ENCODE measurements at places on chromosomes 12 and 14.
A peak's percentile ranks its signal among the peaks of the same experiment; 100 is the strongest.

DNA sequence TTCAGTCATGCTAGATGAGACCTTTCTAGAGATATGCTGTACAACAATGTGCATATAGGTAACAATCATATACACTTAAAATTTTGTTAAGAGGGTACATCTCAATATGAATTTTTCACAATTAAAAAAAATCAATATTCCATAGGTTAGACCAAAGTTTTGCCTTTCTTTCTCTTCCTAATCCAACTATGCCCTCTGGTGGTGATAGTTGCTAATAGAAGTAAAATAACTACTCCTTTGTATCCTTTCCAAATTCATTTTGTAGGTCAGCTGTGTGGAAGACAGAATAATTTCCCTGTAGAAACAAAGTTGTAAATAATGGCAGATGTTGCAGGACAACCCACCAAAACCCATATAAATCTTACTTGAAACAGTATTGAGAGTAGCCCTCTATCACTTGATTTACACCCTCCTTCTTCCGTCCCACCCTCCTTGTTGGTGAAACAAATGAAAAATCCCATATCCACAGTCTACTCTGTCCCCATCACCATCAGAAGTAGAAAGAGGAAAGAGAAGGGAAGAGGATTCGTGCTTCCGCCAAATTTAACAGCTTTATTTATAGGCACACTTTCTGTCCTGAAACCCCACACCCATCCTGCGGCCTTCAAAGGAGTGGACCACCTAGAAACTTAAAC is 34.2 kb upstream of the KICS2 start:
- no peak for DNase-seq

GRCh38 chr14:103628221-103628683 is 759 bp upstream of the KLC1 start:
- no peak for DNase-seq

DNA sequence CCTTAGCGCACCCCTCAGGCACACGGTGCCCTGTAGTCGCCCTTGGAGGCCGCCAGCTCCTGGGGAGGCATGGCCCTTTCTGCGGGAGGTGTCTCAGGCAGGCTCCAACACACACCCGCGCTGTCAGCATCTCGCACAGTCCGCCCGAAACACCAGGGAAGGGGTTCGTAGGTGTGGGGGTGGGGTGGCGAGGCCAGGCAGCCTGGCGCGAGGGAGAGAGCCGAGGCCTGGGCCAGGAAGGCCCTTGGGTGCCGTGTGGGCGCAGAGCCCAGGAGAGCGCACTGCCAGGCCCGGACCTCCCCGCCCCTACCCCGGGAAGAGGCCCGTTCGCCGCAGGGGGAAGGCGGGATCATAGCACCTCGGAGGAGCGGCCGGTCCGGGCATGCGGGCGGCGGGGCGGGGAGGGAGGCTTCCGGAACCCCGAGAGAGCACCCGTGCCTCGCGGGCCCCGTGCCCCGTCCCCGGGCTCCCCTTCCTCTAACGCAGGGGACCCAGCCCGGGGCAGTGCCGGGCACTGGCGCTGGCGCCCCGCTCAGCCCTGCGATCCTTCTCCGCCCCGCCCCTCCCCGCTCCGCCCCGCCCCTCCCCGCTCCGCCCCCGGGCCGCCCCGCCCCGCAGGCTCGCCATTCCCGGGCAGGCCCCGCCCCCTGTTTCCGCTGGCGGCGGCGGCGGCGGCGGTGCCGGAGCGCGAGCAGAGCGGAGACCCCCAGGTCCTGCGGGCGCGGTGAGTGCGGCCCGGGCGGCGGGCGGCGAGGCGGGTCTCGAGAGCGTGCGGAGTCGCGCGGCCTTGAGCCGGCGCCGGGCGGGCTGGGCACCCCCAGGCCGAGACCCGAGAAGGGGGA is at the start of gene TSPAN9:
TSPAN9 (plus strand) TSS at position 650 of the 842 bp plus-strand sequence. CDS start 123,815 bp downstream, outside the sequence.
- DNase-seq, result peak; percentile 51

DNA sequence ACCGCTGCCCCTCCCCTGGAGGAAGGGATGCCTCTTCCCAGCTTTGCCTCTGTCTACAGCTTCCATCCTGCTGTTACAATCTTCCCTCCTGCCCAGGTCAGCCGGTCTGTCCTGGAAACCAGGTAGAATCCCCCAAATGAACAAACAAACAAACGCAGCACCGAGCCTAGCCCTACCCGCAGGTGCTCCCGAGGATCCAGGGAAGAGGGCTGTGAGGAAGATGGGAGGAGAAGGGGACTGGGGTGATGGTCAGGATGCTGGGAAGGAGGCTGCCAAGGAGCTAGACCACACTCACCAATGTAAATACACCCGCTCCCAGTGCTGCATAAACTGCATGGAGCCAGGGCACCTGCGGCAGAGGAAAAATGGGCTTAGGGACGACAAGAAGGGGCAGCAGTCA is 16.6 kb downstream of the FAIM2 start:
- DNase-seq, result no peak

DNA sequence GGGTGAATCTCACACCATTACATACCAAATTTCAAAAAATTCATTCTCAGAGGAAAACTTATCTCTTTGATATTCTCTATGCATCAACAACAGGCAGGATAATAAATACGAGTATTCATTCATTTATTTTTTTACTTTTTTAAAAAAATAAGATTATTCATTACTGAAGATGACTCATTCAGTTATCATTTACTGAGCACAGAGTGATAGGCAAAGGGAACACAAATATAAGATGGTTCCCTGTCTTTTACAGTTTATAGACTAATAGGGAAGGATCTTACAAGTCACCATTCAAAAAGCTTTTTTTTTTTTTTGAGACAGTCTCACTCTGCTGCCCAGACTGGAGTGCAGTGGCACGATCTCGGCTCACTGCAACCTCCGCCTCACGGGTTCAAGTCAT is 5.0 kb upstream of the PABPN1 start:
- no peak for DNase-seq

- DNase-seq, result no peak
Observed at GRCh38 chr14:52238682-52239081, 28.8 kb upstream of the PTGDR start.

DNA sequence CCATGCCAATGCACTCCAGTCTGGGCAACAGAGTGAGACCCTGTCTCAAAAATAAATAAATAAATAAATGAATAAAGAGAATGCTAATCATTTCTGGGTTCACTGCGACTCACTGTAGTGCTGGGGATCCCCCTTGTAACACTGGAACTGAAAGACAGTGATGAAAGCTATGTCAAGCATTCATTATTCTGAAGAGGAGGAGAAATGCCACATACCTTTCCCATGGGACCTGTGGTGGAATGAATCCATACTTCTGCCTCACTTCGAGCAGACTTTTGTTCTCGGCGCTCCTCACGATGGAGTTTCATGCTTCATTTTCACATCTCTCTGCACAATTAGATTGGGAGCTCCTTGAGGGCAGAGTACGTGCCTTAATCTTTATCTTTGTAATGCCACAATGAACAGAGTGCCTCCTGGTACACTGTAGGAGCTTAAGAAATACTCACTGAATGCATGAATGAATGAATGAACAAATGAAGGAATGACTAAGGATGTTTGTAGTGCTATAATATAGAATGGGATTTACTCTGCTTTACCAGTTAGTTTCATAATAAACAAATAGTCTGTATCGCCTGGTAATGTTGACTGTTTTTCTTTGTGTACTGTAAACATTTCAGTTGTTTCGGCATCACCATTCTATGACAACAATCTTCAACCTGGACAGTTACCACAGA is 45.8 kb downstream of the DRAM1 start:
- no peak for DNase-seq

- DNase-seq, result no peak
Observed at GRCh38 chr14:51836417-51836816, 24.0 kb upstream of the GNG2 start.

DNA sequence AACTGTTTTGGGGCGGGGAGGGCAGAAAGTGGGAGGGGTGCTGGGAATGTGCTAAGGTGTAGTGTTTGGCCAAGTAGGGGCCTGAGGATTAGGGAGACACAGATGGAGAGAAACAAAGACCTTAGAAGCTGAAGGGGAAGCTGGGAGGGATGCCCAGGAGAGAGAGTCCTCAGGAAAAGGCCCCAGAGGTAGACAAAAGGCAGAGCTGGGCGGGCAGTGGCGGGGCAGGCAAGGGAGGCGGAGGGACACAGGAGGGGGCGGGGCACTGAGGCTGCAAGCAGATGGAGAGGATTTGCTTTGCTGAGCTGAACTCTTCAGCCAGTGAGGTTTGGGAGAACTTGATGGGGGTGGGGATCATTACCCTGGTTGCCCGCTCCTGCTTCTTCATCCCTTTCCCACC is 2.8 kb downstream of the PTMS start:
- no peak for DNase-seq

GRCh38 chr12:68403296-68403695 is 71.1 kb upstream of the MDM1 start:
- no peak for DNase-seq

DNA sequence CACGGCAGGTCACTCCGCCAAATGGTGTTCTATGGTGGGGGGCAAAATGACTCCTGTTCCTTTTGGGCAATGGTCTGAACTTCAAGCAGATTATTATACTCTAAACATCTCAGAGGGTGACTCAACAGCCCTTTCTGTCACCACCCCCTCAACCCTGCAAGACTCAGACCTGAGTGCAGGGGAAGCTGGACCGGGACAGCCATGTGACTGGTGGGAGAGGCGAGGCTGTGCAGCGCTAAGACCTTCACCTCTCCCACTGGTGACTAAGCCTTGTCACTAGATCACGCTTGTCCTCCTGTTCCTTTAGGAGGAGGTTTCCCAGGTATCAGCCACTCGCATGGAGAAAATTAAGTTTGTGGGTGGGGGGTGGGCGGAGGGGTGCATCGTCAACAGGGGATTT is 67.1 kb upstream of the CCND2 start:
- no peak for DNase-seq

GRCh38 chr14:61585598-61586543 is 109.4 kb upstream of the HIF1A start:
- DNase-seq, result no peak

- DNase-seq, result no peak
Observed at GRCh38 chr12:83031196-83031595, 344.5 kb downstream of the TMTC2 start.

GRCh38 chr12:16359512-16360491 is 12.4 kb downstream of the MGST1 start:
- DNase-seq, result peak; percentile 1

DNA sequence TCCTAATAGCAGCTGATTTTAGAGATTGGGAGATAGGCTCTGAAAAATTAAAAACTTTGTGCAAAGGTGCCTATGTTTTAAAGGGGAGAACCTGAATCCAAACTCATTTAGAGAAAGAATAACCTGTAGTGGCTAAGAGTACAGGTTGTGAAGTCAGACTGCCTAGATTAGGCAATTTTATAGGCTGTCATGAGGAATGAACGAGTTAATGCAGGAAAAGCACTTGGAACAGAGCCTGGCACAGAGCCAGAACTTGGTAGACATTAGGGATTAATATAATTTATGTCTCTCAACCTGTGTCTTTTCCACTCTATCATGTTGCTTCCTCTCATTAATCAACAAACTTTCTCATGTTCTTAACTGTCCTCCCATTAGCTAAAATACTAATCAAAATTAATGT is 98.1 kb downstream of the WIF1 start:
- no peak for DNase-seq

DNA sequence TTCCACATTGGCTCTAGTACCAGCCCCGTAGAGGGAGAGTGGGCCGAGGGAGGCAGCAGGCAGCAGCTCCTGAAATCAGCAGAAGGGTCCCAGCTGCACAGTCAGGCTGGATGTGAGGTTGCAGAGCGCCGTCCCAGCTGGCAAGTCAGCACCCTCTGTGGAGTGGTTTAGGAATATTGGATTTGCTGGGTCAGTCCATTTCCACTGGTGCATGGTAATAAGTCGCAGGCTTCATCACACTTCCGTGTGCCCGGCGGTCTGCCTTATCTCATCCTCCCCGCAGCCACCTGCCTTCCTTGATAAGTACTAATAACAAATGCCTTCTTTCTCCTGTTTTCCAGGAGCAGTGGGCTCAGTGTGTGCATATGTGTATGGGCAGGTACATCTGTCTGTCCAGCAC is 112.9 kb downstream of the TSPAN9 start:
- no peak for DNase-seq

- no peak for DNase-seq
Observed at GRCh38 chr14:94748667-94749347, 21.1 kb downstream of the GSC start.

DNA sequence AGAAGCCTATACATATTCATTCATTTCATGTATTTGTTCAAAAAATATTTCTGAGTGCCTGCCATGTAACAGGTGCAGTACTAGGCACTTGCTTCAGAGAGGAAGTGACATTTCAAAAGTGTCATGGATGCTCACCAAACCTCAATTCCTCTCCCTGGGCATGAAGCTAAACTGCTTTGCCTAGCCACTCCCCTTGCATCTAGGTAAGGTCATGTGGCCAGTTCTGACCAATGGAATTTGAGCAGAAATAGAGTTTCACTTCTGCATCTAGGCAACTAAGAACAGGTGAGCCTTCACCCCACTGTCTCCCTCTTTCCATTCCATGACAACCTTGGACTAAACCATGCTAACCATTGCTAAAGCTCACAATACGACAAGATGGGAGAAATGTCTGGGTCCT is 27.6 kb downstream of the TC2N start:
- no peak for DNase-seq

GRCh38 chr14:74508292-74508731 is 14.7 kb downstream of the ISCA2 start:
- no peak for DNase-seq

GRCh38 chr14:67567654-67568053 is 32.4 kb downstream of the PIGH start:
- no peak for DNase-seq

DNA sequence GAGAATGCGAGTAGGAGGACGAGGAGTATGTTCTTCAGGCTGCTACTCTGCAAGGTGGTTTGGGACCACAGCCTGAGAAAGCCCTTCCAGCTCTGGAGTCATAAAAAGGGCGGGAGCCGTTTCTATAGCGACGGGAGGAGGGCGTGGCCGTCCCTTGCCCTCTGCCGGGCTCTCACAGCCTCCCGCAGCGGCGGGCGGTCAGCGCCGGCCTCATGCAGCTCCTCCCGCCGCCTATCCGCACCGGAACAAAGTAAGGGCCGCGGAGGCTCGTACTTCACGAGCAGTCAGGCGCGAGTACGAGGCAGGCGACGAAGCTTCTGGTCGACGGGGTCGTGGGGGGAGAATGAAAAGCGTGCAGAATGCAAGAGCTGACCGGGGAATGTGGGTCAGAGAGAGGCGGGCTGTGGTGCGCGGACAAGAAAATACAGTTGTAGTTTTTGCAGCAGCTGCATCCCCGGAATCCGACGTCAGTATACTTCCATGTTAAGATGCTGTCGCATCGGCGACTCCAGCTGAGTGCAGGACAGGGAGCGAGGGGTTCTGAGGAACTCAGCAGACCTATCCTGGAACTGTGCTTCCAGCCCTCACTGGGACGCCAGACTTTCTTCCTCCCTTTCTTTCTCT is at the start of gene DYRK4:
DYRK4 (plus strand) TSS at position 175 of the 624 bp plus-strand sequence; CDS start at position 213, 38 bp downstream.
- DNase-seq, result no peak

GRCh38 chr12:1552171-1552570 is 42.2 kb downstream of the FBXL14 start:
- no peak for DNase-seq

GRCh38 chr14:55249423-55249822 is 21.8 kb upstream of the FBXO34 start:
- no peak for DNase-seq

- DNase-seq, result no peak
Observed at GRCh38 chr14:95652690-95653089, 33.5 kb upstream of the TCL1B start.

GRCh38 chr12:68695454-68695853 is 8.7 kb downstream of the NUP107 start:
- DNase-seq, result no peak
